Karpas-422 (cell line): ENCODE measurements at places on chromosomes 7 and 10.

GRCh38 chr7:86592185-86592584, 51.5 kb upstream of the GRM3 start:
- no peak for DNase-seq

- DNase-seq = no peak
Measured at GRCh38 chr7:105286441-105286840, 102.3 kb downstream of the SRPK2 start.

DNA sequence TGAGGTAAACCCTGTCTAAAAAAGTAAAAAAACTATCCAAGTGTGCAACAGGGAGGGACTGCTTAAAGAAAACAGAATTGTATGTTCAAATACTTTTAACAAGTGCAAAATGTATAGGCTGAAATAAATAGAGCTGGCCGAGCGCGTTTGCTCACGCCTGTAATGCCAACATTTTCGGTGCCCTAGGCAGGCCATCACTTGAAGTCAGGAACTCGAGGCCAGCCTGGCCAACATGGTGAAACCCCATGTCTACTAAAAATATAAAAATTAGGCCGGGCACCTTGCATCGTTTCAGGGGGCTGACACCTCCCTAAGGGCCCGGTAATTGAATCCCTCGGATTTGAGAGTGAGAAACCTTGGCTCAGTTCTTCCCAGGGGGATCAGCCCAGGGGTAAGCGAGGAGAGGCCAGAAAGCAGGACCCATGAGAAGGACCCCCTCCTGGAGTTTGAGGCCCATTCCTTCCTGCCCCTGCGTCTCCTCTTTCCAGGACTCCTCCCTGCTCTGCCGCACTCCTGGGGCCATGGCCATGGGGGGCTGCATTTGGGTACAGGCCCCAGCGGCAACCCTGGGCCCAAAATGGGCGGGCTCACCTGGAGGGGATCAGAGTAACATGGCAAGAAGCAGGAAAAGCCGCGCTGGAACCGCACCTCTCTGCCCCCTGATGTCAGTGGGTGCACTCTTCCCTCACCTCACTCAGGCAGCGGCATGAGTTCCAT, 75.5 kb upstream of the TMEM248 start:
- no peak for DNase-seq

DNA sequence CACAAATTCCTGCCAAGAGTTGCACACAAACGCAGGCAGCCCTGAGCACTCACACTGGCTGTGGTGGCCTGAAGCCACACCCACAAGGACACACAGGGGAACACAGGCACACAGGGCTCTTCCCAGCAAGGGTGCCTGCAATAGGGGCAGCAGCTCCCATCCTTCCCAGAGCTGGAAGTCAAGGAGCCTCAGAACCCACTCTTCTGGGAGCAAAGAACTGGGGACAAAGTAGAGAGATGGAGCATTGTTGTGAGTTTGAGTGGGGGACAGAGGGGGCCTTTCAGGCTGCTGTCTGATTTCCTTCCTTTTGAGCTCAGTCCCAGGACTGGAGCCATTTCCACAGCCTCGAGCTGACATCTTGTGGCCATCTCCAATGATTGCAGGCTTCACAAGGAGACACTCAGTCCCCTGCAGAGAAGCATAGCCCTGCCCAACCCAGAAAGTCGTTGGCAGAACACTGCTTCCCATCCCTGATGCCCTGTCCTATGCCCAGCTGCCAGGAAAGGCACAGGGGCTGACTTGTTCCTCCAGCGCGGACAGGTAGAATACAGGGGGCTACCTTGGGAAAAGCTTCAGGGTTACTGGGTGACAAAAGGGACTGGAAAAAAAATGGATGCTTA, 34.4 kb upstream of the SLF2 start:
- DNase-seq = peak; percentile 85

DNA sequence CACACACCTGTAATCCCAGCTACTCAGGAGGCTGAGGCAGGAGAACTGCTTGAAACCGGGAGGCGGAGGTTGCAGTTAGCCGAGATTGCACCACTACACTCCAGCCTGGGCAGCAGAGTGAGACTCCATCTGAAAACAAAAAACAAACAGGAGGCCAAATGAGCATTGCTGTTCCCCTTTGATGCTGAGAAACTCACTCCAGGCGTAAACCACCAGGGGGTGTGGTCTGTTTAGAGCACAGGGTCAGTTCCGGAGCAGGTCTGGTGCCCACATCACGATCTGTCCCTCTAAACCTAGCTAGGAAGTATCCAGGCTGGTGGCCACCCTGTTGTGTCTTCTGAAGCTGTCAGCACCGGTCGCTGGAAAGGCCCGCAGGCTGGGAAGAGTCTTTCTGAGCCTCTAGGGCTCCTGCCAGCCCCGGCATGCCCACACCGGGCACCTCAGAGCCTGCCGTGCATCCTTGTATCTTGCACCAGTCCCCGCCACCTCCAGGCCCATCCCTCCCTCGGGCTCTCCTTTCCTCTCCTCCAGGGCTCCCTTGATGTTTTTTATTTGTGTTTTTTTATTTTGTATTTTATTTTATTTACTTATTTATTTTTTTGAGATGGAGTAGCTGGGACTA, 66.3 kb upstream of the SH2B2 start:
- DNase-seq = no peak

- DNase-seq = peak; percentile 81
Measured at GRCh38 chr7:46352004-46352954, 431.2 kb upstream of the IGFBP3 start.

GRCh38 chr10:48511875-48512231, 93.0 kb downstream of the ARHGAP22 start:
- no peak for DNase-seq

GRCh38 chr10:90775351-90776028, 82.3 kb downstream of the HTR7 start:
- DNase-seq = no peak

DNA sequence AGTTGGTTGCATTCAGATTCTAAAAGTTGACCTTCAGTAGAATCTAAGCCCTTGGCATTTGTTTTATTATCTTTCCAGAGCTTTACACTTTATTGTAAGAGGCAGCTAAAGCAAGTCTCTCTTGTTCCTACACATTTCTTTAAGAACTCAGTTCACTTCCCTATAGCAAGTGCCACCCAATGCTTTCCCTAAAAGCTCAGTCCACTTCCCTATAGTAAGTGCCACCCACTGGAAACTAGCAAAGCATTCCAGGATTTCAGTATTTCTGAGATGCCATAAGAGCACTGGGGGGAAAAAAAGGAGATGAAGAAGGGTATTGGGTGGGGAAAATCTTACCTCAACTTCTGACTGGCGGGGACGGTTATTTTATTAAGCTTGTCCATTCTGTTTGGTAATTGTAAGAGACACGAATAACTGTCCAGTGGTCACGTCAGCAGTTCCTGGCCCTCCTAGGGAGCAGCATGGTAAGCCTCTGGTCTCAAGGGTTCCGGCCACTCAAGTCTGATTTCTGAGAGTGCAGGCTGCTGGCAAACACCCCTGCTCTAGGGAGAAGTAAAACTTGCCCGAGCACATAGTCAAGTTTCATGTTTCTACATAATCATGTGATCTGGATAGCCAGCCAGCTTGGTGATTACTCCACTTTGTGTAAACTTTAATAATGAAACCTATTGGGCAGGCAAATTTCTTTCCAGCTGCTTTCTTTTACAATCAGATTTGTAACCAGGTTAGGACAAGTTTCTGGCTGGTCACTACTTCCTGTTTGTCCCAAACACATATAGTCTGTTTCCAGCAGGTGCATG, at the start of gene BLNK:
Gene BLNK (minus strand): TSS at position 554 of the 800 bp plus-strand sequence. CDS start 171 bp downstream, at position 383.
- peak; percentile 88 for DNase-seq

DNA sequence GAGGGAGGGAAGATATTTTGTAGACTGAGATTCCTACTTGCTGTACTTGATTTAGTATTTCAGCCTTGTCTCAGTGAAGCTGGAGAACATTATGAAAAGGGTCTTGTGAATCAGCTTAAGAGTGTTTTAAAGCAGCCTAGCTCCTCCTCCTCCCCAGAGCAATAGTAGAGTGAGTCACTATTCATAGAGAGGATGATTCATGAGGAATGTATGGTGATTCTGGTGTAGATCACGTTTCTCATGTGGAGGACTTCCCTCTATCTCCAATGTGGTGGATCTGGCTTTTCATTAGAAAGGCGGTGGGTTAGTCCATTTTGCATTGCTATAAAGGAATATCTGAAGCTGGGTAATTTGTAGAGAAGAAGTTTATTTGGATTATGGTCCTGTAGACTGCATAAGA, 340.1 kb upstream of the CHRM2 start:
- DNase-seq = no peak
